ENCODE measurements at places on chromosomes 3 and 15. TPM values are rescaled to one million over a fixed set of nuclear protein-coding genes. Genes with fewer than 3 reads are reported as not detected.
A peak's percentile ranks its signal among the peaks of the same experiment; 100 is the strongest.

Gene MUC20
- not detected for total RNA-seq

Gene TMEM108
- 0.12 TPM for total RNA-seq

Gene SLC28A1
- total RNA-seq, result not detected

Gene ZNF860
- 0.60 TPM for total RNA-seq

Gene ZMYND10
- 5.2 TPM for total RNA-seq

Gene ALDH1L1
- not detected for total RNA-seq

Gene ILDR1
- not detected for total RNA-seq

Gene PIERCE2
- total RNA-seq, result 9.9 TPM

Gene ACTC1
- not detected for total RNA-seq

Gene SCN11A
- not detected for total RNA-seq

DNA sequence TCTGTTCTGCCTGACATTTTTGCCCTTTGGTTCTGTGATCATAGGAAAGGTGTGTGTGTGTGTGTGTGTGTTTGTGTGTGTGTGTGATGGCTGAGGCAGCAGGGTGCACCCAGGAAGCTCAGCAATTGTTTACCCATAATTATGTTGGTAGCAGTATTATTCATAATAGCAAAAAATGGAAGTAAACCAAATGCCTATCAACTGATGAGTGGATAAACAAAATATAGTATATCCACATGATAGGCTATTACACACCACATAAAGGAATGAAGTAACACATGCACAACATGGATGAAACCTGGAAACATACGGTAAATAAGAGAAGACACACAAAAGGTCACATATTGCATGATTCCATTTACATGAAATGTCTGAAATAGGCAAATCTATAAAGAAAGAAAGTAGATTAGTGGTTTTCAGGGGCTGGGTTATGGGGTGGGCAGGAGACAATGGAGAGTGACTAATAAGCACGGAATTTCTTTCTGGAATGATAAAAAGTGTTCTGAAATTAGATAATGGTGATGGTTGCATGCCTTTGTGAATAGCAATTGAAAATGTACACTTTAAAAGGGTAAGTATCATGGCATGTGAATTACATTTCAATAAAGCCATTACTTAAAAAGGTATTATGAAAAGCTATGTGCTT lies 167.2 kb downstream of the POLR2M start:
- peak; percentile 67 for DNase-seq

DNA sequence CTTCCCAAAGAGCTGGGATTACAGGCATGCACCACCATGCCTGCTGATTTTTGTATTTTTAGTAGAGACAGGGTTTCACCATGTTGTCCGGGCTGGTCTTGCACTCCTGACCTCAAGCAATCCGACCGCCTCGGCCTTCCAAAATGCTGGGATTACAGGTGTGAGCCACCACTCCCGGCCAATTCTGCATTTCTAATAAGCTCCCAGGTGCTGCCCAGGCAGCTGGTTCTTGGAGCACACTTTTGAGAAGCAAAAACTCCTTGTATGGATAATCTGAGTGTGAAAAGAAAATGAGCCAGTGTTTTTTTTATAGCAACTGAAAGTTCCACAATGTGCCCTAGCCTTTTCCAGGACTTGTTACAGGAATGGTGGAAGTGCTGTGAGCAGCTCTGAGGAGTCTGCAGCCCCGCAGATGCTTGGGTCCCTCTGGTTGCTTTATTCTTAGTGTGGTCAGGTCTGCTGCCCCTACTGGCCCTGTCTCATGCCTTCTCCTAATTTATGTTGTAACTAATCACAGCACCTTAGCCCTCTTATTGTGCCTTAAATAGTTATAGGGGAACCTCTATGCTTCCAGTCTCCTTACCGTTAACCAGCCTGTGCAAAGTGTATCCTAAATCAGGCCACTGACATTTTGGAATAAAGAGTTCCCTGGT lies 13.5 kb upstream of the KCNAB1 start:
- no peak for DNase-seq

GRCh38 chr15:55902981-55903380 lies 90.4 kb downstream of the NEDD4 start:
- DNase-seq, result no peak

- DNase-seq, result peak; percentile 82
These were observed 202.9 kb upstream of the PROK2 start for GRCh38 chr3:71987828-71988227.

DNA sequence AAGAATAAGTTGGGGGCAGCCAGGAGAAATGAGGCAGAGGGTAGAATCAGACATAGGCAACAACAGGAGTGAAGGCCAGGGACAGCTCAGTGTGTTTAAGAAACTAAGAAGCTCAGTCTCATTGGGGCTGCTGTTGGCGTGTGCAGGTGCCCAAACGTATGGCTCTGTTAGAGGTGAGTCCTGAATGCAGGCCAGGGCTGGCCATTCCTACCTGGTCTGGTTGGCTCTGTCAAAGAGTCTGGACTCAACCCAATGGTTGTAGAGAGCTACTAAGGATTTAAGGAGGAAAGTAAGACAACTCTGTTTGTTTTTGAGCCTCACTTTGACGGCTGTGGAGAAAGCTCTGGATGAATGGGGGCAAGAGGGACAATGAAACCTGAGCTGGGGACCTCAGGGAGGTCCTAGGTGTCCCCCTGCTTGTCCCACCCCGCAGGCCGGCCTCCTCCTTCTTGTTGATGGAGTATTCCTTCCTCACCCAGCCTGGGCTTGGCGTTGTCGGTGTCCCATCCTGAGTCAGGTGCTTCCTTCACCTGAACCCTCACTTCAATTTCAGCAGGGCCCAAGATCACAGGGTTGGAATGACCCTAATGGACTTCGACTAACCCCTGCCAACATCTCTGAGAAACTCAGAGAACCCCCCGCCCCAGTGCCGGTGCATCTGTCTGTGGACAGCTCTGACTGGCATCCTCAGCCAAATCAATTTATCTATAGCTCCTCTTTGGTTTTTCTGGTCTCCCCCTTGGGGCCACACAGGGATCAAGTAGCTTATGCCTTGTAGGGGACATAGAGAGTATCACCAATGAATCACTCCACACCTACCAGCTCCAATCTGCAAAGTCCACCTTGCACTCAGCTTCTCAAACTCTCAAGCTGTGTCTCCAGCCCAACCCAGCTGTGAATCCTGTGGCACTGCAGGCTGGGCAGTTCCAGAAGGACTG lies 8.3 kb downstream of the ITGA11 start:
- no peak for DNase-seq

- no peak for DNase-seq
These were observed 98.9 kb upstream of the CLSTN2 start for GRCh38 chr3:139835830-139836683.

DNA sequence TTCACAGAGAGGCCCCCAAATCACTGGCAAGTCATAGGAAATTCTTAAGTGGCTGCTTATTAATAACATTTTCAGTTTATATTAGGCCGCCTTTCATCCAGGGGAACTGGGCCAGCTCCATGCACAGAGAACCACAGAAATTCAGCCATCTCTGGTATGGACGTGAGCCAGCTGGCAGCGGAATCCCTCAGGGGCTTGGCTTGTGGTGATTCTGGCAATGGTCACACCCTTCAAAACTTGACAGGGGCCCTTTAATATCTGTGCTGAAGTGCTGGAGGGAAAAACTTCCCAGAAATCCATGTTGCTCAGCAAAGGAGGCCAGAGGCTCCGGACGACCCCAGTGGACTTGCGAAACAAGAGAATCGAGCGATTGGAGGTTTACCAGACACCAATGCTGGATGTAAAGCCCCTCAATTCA lies 11.3 kb downstream of the PRICKLE2 start:
- DNase-seq, result peak; percentile 95

DNA sequence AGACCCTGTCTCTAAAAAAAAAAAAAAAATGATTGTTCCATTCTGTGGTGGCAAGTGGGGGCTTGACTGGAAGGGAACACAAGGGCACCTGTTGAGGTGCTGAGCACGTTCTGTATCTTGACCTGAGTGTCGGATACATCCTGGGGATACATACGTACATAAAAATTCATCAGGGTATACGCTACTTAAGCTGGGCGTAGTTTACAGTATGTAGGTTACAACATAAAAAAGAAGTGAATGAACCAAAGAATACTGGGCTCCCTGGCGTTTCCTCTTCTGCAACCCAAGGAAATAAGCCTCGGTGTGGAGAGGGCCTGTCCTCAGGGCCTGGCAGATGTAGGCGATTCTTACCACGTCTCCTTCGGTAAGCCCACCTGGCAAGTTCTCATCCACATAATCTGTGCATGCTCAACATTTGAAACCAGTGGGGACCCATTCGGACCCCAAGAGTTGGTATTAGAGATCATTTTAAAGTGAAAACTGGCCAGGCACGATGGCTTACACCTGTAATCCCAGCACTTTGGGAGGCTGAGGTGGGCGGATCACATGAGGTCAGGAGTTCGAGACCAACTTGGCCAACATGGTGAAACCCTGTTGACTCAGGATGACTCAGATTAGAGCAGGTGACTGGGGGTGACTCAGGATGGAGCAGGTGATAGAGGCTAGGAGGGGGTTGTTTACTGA lies 5.1 kb upstream of the MUC20 start:
- no peak for DNase-seq

- DNase-seq, result no peak
These were observed 144.0 kb downstream of the CADM2 start for GRCh38 chr3:85102781-85103180.

DNA sequence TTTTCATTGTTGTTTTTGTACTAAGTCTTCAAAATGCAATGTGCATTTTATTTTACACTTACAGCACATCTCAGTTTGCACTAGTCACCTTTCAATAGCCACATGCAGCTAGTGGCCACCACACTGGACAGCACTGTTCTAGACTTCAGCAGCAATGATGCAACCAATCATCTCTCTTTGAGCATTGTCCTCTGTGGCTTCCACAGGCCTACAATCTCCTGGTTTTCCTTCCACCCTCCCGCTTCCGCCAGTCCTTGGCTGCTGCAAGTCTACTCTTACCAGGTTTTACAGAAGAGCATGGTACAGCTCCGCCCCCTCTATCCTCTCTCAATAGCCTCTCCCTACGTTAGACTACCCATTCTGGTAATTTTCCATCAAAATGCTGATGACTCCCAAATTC lies 25.1 kb upstream of the FSIP1 start:
- DNase-seq, result no peak

GRCh38 chr15:31405200-31405920 lies 78.7 kb downstream of the KLF13 start:
- DNase-seq, result peak; percentile 95

- no peak for DNase-seq
These were observed 78.4 kb upstream of the RAD18 start for GRCh38 chr3:9041626-9042025.

DNA sequence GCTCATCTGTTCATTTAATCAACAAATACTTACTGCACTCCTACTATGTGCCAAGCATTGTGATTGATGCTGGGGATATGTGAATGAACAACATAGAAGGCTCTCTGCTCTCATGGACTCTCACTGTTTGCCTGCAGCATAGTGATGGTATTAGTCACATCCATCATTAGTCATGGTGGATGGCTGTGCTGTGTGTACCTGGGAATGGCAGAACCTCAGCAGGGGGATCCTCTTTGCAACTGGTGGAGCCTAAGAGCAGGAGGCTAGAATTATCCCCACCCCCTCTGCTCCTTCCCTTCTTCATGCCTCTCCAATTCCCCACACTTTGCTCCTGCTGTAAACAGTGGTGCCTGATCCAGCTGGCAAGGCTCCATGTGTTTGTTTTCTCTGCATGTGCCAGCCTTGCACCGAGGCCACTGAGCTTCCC lies 20.5 kb downstream of the BOC start:
- DNase-seq, result peak; percentile 96

DNA sequence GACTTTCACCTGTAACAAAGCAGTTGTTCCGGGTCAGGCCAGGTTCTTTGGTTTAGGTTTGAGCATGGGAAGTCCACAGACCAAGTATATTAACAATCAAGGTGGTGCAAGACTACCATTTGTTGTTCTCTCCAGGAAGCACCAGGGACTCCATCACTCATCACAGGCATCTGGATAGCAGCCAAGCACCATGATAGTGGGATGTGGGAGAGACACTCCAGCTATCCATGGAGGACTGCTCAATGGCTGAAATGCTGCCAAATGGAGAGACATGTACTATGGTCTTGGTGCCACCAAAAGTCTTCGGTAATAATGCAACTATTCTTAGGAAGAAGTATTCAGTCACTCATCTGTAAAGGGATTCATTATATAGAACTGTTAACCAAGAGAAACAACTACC lies 143.0 kb downstream of the TNIK start:
- peak; percentile 69 for DNase-seq

DNA sequence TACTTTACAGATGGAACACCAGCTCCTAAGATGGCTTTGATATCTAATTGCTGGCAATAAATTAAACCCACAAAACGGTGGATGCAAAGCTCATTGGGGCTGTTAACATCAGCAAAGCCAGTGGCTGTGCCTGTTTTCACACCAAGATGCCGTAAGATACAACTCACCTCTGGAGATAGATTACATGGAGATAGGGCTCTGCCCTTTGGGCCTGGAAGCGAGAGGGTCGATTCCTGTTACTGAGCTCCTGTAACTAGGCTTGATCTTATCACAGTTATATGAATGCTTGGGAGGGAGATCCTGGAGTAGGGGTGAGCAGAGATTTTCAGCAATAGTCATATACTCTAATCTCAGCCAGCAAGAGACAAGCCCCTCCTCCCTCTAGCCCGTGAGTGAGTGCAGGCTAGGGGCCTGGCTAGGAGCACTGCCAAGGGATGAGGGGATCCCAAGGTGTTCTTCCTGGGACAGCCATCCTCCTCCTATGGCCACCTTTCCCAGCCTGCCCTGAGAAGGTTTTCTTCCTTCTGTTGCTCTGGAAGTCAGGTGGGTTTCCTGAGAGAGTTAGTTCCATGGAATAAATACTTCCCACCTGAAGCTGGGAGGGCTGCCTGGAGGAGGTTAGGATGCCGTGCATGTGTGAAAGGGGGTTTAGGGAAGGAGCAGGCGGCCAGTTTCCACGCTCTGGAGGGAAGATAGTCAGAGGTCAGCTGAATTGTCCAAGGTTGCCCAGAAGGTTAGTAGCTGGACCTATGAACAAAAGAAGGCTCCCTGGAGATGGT lies 18.1 kb upstream of the DOCK3 start:
- no peak for DNase-seq

- DNase-seq, result no peak
These were observed 8.5 kb downstream of the SEMA4B start for GRCh38 chr15:90209591-90209990.

GRCh38 chr15:73981761-73982221 lies 10.3 kb downstream of the STOML1 start:
- peak; percentile 69 for DNase-seq

DNA sequence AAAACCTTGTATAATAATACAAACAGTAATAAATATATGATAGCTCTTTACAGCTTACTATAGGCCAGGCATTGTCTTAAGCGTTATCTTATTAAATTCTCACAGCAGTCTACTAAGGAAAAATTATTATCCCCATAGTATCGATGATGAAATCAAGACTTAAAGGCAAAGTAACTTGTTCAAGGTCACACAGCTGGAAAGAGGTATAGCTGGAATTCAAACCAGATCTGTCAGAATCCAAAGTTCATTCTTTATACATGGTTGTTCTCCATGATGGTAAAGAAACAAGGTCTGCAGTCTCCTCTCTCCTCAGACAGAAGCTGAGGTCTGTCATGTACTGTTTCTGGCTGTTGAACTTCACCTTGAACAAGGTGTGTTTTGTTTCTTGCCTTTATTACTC lies 15.4 kb upstream of the SLC22A13 start:
- no peak for DNase-seq

DNA sequence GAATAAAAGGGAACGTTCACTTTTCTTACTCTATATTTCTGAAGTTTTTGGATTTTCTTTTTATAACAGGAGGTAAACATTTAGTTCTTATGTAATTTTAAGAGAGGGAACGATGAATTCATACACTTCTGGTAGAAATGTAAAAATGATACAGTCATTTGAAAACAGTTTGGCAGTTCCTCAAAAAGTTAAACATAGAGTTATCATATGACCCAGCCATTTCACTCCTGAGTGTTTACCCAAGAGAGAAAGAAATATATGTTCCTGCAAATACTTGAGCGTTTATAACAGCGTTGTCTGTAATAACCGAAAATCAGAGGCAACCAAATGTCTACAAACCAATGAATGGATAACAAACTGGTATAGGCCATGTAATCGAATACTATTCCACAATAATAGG lies 20.8 kb upstream of the CCR9 start:
- no peak for DNase-seq

Data from RPMI7951 (cell line).